ENCODE measurements at places on chromosomes 1 and 21. TPM values are rescaled to one million over a fixed set of nuclear protein-coding genes. Genes with fewer than 3 reads are reported as not detected.

Gene RNU1-4
- polyA plus RNA-seq = not detected

Gene PDZK1
- polyA plus RNA-seq = 210 TPM

Gene MCOLN3
- 9.4 TPM for polyA plus RNA-seq

Gene PRR9
- polyA plus RNA-seq = not detected

Gene LRRC3
- 4.2 TPM for polyA plus RNA-seq

Gene SERTAD4
- polyA plus RNA-seq = 3.9 TPM

Gene PODN
- polyA plus RNA-seq = 1.4 TPM

Gene BRDT
- 0.31 TPM for polyA plus RNA-seq

Gene GBP6
- not detected for polyA plus RNA-seq

Gene CCDC17
- polyA plus RNA-seq = 2.2 TPM

Gene HES5
- polyA plus RNA-seq = 0.28 TPM

Gene OR2T10
- polyA plus RNA-seq = 0.16 TPM

Gene TCHH
- 0.06 TPM for polyA plus RNA-seq

Gene LEFTY2
- 1.0 TPM for polyA plus RNA-seq

Gene FCAMR
- polyA plus RNA-seq = 5.9 TPM

Gene MNDA
- 4.1 TPM for polyA plus RNA-seq

Gene ABCA4
- polyA plus RNA-seq = 7.1 TPM

Gene PDZK1IP1
- polyA plus RNA-seq = 38.9 TPM

Gene RHD
- 0.56 TPM for polyA plus RNA-seq

Gene TCEA3
- polyA plus RNA-seq = 44.9 TPM

Gene TMEM82
- 3.3 TPM for polyA plus RNA-seq

Gene PGLYRP4
- polyA plus RNA-seq = not detected

Gene KRTAP7-1
- polyA plus RNA-seq = not detected

Gene TRIM67
- polyA plus RNA-seq = 0.11 TPM

Gene CNIH3
- polyA plus RNA-seq = 9.9 TPM

Gene FAM72D
- polyA plus RNA-seq = 2.6 TPM

Gene PERM1
- 0.21 TPM for polyA plus RNA-seq

Gene PIK3C2B
- polyA plus RNA-seq = 16.2 TPM

Gene LCE3E
- polyA plus RNA-seq = not detected

Gene UBL4B
- not detected for polyA plus RNA-seq

Gene NKAIN1
- polyA plus RNA-seq = 3.4 TPM

Gene NEK2
- 19.3 TPM for polyA plus RNA-seq

Gene TMEM269
- polyA plus RNA-seq = 0.44 TPM

Gene NPHS2
- polyA plus RNA-seq = 513 TPM

Gene NGF
- 2.1 TPM for polyA plus RNA-seq

Gene NHLH1
- polyA plus RNA-seq = 0.08 TPM

Gene CFHR2
- not detected for polyA plus RNA-seq

Gene C1orf87
- 0.27 TPM for polyA plus RNA-seq

Gene CSMD2
- 0.78 TPM for polyA plus RNA-seq

Gene HSF2BP
- polyA plus RNA-seq = 2.0 TPM

Gene KCNJ10
- polyA plus RNA-seq = 29.1 TPM

Gene TMPRSS15
- 0.20 TPM for polyA plus RNA-seq

Gene GPR137B
- 35.4 TPM for polyA plus RNA-seq

Gene PDC
- polyA plus RNA-seq = not detected

Gene SNRNP40
- polyA plus RNA-seq = 76.8 TPM

Gene CYYR1
- polyA plus RNA-seq = 67.4 TPM

Gene OTUD3
- polyA plus RNA-seq = 16.8 TPM

Gene LRRC71
- 0.35 TPM for polyA plus RNA-seq

Gene SMCP
- not detected for polyA plus RNA-seq

Gene HFM1
- polyA plus RNA-seq = 10.2 TPM

Gene ILDR2
- polyA plus RNA-seq = 15.7 TPM

Gene DUSP23
- 23.6 TPM for polyA plus RNA-seq

Gene TNNI3K
- 1.0 TPM for polyA plus RNA-seq

Gene SH2D5
- 1.2 TPM for polyA plus RNA-seq

Gene KCNN3
- 2.8 TPM for polyA plus RNA-seq

Gene PRXL2B
- polyA plus RNA-seq = 33.1 TPM

Measured in right renal cortex interstitium (tissue), 3 donors.